Esophagus muscularis mucosa (tissue), 4 donors: ENCODE measurements at places on chromosomes 5 and 9. TPM values are rescaled to one million over a fixed set of nuclear protein-coding genes. Genes with fewer than 3 reads are reported as not detected.
A peak's percentile ranks its signal among the peaks of the same experiment; 100 is the strongest.

Gene PCDHB9
- 1.5 TPM for total RNA-seq

Gene FGFR4
- total RNA-seq, result 4.0 TPM

Gene PCDHGA12
- total RNA-seq, result 11.2 TPM

Gene OCLN
- 1.9 TPM for total RNA-seq

Gene CACFD1
- 27.8 TPM for total RNA-seq

Gene EHMT1
- total RNA-seq, result 76.1 TPM

- no peak overlapping the region for H3K4me3 ChIP-seq
- DNase-seq, result no peak
- H3K4me1 ChIP-seq, result no peaks in the 10 kb centered on the region
- no peak overlapping the region for H3K27ac ChIP-seq
- H3K36me3 ChIP-seq, result no peaks in the 10 kb centered on the region
Observed at GRCh38 chr9:115637661-115638060, 515.9 kb upstream of the PAPPA start.

- H3K4me1 ChIP-seq, result no peaks in the 10 kb centered on the region
- H3K27me3 ChIP-seq, result no peaks in the 10 kb centered on the region
- no peak for DNase-seq
Observed at GRCh38 chr5:98031926-98032325, 741.5 kb upstream of the RGMB start.

DNA sequence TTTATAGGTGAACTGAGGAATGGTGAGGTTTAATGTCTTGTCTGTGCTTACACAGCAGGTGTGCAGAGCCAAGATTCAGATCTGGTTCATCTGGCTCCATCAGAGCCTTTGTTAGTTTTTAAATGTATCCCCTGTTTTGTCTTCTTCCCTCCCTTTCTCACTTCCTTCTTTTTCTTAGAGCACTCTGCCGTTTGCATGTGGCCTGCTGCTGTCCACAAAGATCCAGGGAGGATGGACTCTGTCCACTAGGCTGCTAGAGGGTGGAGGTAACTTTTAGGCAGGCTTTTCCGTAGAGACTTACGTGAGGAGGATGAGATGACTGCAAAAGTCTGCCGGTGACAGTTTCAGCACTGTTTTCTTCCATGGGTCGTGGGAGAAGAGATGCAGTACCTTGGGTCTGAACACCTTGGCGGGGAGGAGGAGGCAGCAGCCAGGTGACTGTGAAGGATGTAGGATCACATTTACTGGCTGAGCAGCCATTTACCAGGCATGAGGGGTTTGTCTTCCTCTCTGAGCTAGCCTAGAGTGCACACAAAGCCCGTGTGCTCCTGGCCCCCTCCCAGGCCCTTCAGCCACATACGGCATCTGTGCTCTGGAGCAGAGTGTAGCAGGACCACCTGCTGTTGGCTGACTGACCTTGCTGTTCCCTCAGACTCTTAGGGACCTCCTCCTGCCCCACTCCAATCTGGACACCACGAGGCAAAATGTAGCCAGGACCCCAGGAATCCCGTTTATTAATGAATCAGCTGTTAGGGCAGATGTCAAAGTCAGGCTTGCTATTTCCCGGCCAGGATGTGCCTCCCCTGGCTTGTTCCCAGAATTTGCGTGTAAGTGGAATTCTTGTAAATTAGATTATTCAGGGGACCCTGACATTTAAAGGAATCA is 1.8 kb downstream of the NTMT1 start:
- H3K4me1 ChIP-seq, result peaks cover 85% of the 10 kb centered on the region
- peak overlapping the region; percentile 96 for H3K27ac ChIP-seq
- H3K27me3 ChIP-seq, result no peaks in the 10 kb centered on the region
- peak overlapping the region; percentile 66 for H3K4me3 ChIP-seq
- H3K36me3 ChIP-seq, result peaks cover 3% of the 10 kb centered on the region
- no peak for DNase-seq

DNA sequence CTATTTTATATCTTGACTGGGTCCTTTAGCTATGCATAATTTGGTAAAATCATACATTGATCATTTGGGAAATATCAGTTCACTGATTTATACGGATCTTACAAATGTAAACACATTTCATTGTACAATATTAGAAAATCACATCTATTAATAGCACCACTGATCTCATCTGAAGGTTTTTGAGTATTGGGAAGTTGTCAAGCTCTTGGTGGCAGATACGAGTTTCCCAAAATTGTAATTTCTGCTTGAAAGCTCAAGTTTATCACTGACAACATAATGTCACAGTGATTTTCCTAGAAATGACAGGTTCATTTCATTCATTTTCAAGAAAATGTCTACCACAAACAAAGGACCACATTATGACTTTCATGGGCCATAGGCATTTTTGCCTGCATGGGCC is 3.0 kb upstream of the MACROH2A1 start:
- peaks cover 27% of the 10 kb centered on the region for H3K4me1 ChIP-seq
- H3K36me3 ChIP-seq, result no peaks in the 10 kb centered on the region
- H3K4me3 ChIP-seq, result no peak overlapping the region
- H3K27me3 ChIP-seq, result no peaks in the 10 kb centered on the region
- no peak for DNase-seq

DNA sequence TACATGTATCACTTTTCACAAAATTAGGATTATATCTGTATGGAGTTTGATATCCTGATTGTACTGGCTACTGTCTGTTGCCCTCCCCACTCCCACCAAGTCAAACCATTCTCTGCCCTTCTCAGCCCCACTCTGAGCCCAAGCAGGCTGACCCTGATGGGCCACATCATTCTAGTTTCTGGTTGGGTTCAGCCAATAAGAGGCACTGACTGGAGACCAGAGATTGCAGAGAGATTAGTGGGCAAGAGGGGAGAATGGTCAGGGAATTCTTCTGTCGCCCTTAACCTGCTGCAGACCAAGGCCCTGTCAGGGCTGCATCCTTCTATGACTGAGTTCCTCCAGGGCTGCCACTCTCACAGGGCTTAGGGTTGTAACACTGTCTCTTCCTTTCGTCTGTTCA is 2.7 kb downstream of the HSPB3 start:
- H3K27me3 ChIP-seq, result no peaks in the 10 kb centered on the region
- no peak for DNase-seq
- peaks cover 45% of the 10 kb centered on the region for H3K4me1 ChIP-seq
- H3K4me3 ChIP-seq, result no peak overlapping the region

DNA sequence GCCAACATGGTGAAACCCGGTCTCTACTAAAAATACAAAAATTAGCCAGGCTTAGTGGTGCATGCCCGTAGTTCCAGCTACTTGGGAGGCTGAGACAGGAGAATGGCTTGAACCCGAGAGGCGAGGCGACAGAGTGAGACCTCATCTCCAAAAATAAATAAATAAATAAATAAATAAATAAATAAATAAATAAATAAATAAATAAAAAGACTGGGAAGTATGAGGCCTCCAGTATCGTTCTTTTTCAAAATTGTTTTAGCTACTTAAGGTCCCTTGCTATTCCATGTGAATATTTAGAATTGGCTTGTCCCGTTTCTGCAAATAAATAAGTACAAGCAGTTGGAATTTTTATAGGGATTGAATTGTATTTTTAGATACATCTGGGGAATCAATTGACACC is 3.0 kb upstream of the SETX start:
- no peak overlapping the region for H3K27ac ChIP-seq
- no peak for DNase-seq
- peaks cover 14% of the 10 kb centered on the region for H3K4me1 ChIP-seq
- no peaks in the 10 kb centered on the region for H3K27me3 ChIP-seq

DNA sequence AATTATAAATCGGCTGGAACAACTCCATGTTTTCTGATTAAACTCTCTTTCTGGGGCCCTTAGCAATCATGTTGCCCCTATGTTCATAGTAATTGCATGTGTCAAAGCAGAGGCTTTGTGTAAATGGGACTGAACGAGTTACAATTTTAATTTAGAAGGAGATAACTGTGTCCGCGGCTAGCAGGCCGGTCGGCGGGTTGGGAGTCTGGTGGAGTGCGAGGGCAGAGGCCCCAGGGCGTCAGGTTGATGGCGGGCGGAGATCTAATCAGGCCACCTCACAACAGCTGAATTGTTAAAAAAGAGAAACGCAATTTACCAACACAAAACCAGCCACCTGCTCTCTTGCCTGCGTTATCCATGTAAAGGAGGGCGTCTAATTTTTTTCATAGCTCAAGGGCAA is 134.9 kb upstream of the LPCAT1 start:
- DNase-seq, result no peak
- no peaks in the 10 kb centered on the region for H3K36me3 ChIP-seq
- H3K27ac ChIP-seq, result no peak overlapping the region
- H3K27me3 ChIP-seq, result no peaks in the 10 kb centered on the region

GRCh38 chr5:59956130-59956783 is 62.7 kb upstream of the PDE4D start:
- no peaks in the 10 kb centered on the region for H3K27me3 ChIP-seq
- H3K4me3 ChIP-seq, result no peak overlapping the region
- H3K36me3 ChIP-seq, result no peaks in the 10 kb centered on the region
- DNase-seq, result no peak

GRCh38 chr5:115723220-115723619 is 93.2 kb downstream of the CDO1 start:
- no peaks in the 10 kb centered on the region for H3K27me3 ChIP-seq
- DNase-seq, result no peak
- peaks cover 8% of the 10 kb centered on the region for H3K4me1 ChIP-seq

GRCh38 chr5:157172403-157172802 is 6.3 kb upstream of the GARIN3 start:
- no peaks in the 10 kb centered on the region for H3K36me3 ChIP-seq
- no peaks in the 10 kb centered on the region for H3K4me1 ChIP-seq
- peak; percentile 83 for DNase-seq
- H3K27me3 ChIP-seq, result peaks cover 7% of the 10 kb centered on the region
